Dermis blood vessel endothelial cell (primary cell): ENCODE measurements at places on chromosomes 2 and 18. TPM values are rescaled to one million over a fixed set of nuclear protein-coding genes. Genes with fewer than 3 reads are reported as not detected.

Gene CNDP1
- total RNA-seq: not detected in 2 replicates

Gene FBLN7
- total RNA-seq: 2.4 and 3.3 TPM in 2 replicates

Gene SDC1
- 1.4 and 1.7 TPM in 2 replicates for total RNA-seq

Gene RAX
- not detected in 2 replicates for total RNA-seq

Gene DUSP11
- total RNA-seq: 23.9 and 34.2 TPM in 2 replicates

Gene MAL
- 0.88 and 4.8 TPM in 2 replicates for total RNA-seq

Gene SCLY
- 15.1 and 26.3 TPM in 2 replicates for total RNA-seq

Gene TMEM178A
- not detected in 2 replicates for total RNA-seq
